HepG2 (cell line): ENCODE measurements at places on chromosomes 3 and 15.

- no peak for DNase-seq
Observed at GRCh38 chr15:43550527-43551363, 33.3 kb downstream of the MAP1A start.

GRCh38 chr3:67000009-67000408 is 1.9 kb downstream of the KBTBD8 start:
- no peak for DNase-seq

- DNase-seq = no peak
Observed at GRCh38 chr15:52206446-52206845, 15.3 kb upstream of the GNB5 start.

- DNase-seq = no peak
Observed at GRCh38 chr3:192916371-192917027, 1.2 kb downstream of the MB21D2 start.

GRCh38 chr3:30775040-30775439 is 119.4 kb downstream of the GADL1 start:
- no peak for DNase-seq

DNA sequence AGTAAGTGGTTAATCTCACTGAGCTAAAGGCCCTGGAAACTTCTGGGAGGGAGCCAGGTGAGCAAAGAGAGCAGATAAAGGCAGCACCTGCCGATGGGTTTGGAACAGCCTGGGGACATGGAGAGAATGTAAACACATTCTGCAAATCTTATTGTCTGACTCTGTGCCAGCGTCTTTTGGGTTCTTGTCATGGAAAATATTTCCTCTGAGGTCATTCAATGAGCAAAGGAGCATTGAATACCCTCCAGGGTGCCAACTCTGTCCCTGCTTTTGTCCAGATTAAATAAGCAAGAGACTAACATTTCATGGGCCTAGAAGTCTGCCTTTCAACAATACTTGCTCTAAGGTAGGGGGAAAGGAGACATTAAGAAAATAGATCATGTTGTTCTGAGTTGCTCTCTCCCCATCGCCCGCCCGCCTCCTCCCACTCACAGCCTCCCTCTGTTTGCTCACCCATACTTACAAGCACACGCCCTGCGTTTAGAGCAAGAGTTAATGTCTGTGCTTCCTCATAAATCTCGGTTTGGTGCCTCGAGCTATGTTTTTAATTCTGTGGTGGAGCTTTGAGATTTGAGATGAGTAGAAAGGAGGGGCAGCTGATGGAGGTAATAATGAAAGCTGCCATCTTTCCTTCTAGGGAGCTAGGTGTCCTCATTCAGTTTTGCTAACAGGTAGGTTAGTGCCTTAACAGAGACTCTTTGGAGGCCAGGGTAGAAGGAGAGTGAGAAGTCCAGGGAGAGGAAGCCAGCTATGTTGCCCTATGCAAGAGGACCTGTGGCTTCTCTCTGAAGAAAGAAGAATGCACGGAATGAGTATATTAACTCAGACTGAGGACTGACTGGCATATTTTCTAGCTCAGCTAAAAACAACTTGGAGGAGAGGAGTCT is 132.9 kb downstream of the TPRG1 start:
- DNase-seq = no peak

- no peak for DNase-seq
Observed at GRCh38 chr3:44962621-44963393, 13.2 kb downstream of the ZDHHC3 start.

DNA sequence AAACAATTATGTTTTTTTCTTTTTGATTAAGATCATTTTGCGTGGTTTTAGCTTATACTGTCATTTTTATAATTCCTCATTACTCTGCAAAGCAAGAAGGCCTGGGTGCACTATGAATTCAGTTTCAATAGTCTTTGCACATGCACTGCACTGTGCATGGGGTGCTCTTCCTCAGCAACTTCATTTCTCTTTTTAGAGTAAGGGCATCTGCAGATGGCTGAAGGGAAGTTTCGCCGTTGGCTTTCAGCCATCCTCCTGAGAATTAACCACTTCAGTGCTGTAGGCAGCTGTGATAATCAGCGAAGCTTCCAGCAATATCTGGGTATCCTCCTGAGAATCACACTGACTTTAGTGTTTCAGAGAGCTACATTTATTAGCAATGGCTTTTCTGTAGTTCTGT is 284.8 kb downstream of the GBE1 start:
- DNase-seq = no peak

DNA sequence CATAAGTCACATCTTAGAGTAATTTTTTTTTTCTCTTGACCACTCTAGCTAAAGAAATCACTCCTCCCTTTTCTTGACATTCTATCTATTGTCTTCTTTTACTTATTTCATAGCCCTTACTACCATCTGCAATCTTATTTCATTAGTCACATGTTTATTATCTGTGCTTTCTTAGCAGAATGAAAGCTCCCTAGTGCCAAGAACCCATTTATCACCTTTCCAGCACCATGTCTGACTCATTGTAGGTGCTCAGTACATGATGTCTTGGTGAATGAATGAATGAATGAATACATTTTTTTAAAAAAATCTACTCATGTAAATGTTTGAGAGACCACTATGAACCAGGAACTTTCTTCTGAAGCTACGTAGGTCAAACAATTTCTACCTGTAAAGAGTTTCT is 157.2 kb downstream of the CADPS start:
- DNase-seq = no peak

GRCh38 chr15:92631721-92632120 is 23.9 kb downstream of the FAM174B start:
- no peak for DNase-seq

- DNase-seq = peak; percentile 70
Observed at GRCh38 chr15:74842581-74843444, at the start of gene ULK3. Gene ULK3 (minus strand): TSS chr15:74843156. CDS start chr15:74843105, 51 bp downstream.

DNA sequence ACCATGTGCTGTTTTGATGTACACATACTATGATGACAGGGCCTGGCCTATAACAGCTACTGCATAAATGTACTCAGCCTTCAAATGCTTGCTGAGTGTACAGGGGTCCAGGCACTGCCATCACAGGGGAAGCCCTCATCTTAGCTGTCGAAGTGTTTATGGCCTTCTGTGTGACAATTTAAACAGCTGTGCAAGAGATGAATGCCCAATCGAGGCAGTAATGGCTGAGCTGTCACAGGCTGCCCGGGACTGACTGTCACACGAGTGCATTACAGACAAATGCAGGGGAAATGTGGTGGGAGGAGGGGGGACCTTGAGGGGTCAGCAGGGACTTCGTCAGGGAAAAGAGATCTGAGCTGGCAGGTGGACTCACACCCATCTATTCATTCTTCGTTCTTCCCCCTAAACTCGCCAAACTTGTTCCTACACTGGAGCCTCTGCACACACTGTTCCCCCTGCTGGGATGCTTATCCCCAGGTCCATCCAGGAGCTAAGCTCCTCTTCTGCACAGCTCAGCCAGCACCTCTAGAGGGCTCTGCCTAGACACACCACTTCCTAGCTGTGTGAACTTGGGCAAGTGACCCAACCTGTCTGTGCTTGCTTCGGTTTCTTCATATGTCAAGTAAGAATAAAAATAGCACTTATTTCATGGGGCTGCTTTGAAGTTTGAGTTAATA is 156.2 kb upstream of the IQSEC1 start:
- peak; percentile 37 for DNase-seq

DNA sequence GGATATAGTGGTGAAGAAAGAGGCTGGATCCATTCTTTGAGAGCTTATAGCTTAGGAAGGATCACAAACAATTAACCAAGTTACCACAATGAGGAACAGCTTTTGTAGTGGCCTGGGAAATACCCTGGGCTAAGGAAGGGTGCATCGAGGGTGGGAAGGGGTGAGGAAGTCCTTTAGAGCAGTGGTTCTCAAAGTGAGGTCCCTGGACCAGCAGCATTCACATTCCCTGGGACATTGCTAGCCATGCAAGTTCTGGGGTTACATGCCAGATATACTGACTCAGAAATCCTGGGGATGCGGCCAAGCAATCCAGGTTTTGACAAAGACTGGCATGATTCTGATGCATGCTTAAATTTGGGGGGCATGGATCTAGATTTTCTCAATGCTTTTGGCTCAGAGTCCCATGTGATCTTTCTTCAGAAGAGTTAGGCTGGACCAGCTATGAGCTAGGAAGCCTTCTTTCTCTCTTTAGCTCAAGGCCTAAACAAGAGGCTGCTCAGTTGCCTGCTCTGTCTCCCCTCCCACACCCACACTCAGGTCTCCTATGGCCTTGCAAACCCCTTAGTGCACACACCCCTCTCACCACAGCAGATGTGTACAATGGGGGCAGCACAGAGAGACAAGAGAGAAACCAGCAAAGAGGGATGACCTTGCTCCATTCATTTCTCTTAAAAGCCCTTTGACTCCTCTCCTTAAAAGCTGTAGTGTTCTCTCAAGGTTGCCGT is 1.8 kb upstream of the CCR1 start:
- no peak for DNase-seq

DNA sequence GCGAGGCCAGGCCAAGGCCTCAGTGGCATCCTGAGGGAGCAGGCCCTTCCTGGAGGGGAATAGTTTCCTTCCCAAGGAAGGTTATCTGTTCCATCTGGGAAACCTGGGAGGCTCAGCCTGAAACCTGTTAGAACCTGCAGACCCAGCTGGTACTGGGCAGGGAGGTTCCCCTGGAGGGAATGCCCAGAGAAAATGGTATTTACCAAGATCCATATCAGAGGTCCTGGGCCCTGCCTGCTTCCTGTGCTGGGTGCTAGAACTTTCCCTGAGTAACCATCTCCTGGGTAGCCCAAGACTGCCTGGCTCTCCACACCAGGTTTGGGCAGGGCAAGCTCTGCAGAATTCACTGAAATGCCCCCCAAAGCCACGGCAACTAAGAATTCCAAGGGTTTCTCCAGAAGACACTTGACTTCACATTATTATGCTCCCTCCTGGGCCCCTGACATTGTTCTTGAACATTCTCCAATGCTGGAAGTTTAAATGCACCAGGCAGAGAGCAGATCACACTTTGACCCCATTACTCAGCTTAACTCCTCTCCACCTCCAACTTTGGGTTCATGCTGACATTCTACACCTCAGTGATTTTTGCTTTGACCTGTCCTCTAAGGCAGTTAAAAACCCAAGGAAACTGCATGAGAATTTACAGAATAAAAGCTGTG is 2.0 kb downstream of the CA12 start:
- no peak for DNase-seq

DNA sequence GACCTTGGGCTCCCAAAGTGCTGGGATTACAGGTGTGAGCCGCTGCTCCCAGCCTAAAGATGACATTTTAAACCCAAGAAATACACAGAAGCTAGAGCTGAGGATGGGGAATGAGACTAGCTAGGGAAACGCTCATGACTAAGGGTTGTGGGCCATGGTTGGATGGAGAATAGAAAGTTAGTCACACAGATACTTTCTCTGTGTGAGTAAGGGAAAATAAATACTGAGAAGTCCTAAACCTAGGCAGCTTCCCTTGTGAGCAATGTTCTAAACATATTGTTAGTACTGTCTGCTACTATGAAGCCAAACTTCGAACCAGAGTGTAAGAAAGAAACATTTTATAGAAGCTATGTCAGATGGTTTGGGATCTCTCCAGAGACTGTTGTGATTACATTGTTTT is 304.8 kb upstream of the STAC start:
- DNase-seq = no peak

DNA sequence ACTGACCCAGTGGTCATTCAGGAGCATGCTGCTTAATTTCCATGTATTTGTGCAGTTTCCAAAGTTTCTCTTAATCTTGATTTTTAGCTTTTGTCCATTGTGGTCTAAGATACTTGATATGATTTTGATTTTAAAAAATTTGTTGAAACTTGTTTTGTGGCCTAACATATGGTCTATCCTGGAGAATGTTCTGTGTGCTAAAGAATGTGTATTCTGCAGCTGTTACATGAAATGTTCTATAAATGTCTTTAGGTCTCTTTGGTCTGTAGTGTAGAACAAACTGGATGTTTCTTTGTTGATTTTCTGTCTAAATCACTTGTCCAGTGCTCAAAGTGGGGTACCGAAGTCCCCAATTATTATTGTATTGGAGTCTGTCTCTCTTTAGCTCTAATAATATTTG is 17.4 kb downstream of the CEP63 start:
- no peak for DNase-seq

DNA sequence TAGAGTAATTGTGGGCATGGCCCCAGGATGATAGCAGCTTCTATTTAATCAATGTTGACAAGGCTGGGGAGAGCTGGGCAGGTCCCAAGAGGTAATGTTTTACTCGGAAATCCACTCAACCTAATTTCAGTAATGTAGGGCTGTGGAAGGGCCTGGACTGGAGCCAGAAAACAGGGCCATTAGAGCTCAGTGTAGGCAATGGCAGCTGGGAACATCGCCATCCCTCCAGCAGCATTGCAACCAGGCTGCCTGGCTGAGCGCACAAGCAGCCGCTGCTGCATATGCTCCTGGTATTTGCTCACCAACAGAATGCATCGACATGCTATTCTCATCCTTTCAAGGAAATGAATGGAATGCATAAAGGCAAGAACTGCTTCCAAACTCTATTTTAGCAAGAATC is 90.0 kb downstream of the GAP43 start:
- DNase-seq = no peak
